ENCODE measurements at places on chromosomes 4 and X.

DNA sequence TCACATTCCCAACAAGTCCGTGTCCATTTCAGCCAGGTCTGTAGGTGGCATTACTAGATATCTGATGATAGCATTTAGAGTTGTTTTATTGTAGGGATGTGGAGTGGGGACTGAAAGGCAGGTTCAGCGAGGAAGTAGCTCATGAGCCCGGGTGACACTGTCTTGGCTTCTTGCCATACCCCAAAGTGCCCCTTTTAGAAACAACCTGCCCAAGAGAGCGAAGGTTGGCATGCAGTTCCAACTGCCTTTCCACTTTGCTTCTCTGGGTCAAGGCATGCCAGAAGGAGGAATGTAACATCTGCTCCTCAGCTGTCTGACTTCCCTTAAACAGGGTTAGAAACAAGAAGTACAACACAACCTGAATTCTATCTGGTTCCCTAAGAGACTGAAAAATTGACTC is 9.0 kb downstream of the GRIA3 start:
- no peak for DNase-seq

DNA sequence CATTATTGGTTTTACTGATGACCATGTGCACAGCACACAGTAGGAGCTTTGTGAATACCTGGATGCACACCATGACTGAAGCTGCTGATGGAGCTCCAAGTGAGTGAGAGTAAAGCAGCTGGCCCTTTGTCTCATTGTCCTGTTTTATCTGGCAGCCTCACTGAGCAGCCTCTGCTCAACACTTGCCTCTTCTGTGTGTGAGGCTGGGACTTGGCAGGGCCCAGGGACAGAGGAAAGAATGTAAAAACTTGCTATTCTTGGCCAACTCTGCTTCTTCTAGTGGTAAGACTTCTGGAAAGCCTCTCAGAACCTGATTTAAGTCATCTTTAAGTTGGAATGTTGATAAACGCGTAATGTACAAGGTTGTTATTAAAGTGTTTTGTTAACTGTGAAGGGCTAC is 61.4 kb downstream of the BEX1 start:
- no peak for DNase-seq

GRCh38 chrX:22273714-22274317 is 1.1 kb downstream of the CBLL2 start:
- DNase-seq, result no peak

- DNase-seq, result no peak
Measured at GRCh38 chrX:104745152-104745551, 179.2 kb downstream of the IL1RAPL2 start.

GRCh38 chr4:142044271-142044670 is 407.9 kb downstream of the IL15 start:
- no peak for DNase-seq

GRCh38 chr4:165177725-165178666 is 29.4 kb upstream of the KLHL2 start:
- DNase-seq, result no peak

GRCh38 chr4:148025981-148026380 is 294.1 kb downstream of the ARHGAP10 start:
- DNase-seq, result no peak

DNA sequence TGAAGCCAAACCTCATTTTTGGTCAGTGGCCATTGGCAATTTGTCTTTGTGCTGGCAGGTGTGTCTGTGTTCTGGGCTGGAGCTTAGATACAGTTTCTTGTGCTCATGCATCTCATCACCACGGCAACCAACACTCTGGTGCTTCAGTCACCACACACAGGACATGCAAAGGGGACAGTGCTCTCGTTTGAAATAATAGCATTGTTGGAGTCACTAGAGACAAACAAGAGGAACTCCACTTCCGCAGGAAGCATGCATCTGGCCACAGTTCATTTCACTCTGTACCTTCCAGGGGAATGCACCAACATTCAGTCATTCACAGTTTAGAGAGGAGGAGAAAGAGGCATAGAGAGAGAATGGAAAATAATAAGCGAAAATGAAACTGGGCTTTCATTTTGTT is 267.4 kb downstream of the ANK2 start:
- no peak for DNase-seq

GRCh38 chr4:89110986-89111832 is at the start of gene TIGD2:
Gene TIGD2 (plus strand): TSS chr4:89111533. CDS start chr4:89112975, 1,442 bp downstream.
- peak; percentile 91 for DNase-seq

GRCh38 chr4:180641495-180641894 is 1601.7 kb upstream of the TENM3 start:
- DNase-seq, result no peak

DNA sequence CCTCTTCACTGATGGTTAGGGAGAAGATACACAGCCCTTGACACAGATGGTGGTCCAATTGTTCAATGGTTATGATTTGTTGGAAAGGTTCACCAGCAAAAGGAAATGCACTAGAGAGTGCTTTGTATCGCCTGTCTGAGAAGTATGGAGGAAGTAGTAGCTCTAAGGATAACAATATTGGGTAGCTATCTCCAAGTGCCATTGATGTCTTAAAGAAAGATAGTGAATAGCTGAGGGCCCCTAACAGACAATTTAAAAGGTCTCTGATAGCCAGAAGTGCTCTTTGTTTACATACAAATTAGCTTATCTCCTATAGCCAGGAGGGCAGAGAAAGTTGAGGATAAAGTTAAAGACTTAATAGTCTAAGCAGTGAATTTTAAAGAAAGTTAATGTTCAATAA is 33.9 kb upstream of the BLTP1 start:
- DNase-seq, result no peak

DNA sequence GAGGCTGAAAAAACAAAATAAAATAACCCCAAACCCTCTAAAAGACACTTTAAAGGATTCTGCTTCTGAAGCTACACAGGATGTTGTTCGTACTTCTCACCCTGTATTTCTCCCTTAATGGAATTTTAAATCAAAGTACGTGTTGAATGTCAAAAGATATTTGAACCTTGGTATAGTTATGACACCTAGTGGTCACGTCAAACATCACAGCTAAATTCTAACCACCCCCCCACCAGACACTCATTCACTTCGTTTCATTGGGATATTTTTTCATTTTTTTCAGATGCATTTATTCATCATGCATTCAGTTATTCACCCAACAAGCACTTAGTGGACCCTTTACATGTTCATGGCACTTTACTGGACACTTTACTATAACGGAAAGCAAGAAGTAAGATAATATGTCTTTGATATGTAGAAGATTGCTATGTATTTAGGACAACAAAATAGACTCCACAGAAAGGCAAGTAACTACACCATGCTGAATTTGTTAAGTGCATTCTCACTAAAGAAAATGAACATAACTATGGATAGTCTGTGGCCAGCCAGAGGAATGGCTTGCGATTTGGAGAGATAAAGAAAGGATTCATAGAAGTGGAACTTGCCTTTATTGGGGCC is 62.5 kb upstream of the GPR174 start:
- DNase-seq, result no peak

GRCh38 chrX:88284844-88285243 is 462.2 kb upstream of the CPXCR1 start:
- DNase-seq, result no peak

GRCh38 chr4:109701566-109702410 is 1.5 kb downstream of the CASP6 start:
- no peak for DNase-seq

DNA sequence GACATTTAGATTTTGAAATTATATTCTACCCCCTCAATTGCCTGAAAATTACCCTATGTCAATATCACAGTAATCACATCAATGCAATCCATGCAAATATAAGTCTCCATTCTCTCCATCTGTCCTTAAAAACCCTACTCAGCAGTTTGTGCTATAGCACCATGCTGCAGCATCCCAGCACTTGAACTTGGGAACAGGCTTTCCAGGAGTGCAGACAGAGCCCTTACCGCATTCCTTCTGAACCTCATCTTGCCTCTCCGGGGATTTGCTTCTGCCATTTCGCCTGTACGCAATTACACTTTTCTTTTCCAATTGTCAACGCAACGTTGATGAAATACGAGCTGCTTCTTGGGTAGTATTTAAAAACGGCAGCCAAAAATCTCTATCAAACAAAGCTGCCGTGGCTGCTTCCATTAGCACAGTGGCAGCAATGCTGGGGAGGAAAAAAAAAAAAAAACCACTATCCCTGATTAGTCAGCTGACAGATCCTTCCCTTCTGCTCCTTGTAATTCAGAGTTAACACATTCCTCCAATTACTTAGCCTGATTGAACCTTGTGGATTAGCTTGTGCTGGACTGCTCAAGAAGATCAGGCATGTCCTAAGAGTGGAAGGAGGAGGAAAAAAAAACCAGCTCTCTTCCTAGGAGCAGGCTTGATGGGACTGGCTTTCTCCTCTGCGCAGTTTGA is 65.6 kb downstream of the MCF2 start:
- no peak for DNase-seq

DNA sequence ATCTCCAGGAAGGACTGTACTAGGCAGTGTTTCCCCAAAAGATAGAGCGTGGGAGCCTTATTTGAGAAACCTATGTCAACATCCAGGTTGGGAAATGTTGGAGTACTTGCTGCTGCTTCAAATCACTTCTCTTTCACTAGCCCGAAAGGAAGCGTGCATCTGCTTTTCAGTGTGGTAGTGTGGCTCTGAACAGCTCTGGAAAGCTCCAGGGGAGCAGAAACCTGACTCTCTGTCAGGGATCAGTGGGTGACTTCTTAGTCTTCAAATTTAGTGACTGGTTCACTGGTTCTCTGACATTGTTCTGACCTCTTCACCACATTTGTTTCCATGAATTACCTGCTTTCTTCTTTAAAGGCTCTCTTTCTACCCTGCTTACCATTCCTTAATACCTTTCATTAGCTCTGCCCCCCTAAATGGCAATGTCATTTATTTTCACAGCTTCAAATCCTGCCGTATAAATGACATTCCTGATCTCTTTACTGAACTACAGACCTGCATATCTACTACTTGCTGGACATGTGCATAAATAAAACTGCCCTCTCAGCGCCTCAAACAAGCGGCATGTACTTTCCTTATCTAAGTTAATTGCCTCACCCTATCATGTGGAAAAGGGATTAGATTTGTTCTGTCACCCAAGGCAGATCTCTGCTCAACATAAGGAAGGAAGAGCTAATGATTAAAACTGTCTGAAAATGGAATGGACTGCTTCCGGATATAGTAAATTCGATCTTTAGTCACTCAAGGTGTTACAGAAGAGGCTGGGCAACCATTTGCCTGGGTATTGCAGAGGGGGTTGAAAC is 37.0 kb downstream of the DLG3 start:
- DNase-seq, result no peak

DNA sequence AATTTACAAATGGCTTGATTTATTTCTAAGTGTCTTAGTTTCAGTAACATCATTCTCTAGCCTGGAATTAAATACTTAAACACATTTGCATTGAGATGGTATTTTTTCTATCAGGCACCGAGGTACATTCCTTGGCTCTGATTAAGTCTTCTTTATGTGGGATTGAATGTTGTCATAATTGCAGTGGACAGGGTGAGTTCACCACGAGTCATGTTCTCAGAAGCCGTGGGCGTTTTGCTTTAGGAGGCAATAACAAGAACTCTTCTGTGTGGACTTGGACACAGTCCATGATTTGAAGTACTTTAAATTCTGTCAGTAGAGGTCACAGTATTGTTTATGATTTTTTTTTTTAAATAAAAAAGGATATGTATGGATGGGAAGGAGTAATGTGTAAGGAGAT is 57.1 kb upstream of the EFHC2 start:
- no peak for DNase-seq

GRCh38 chr4:117704721-117705120 is 329.6 kb upstream of the NDST3 start:
- no peak for DNase-seq

- no peak for DNase-seq
Measured at GRCh38 chrX:1529328-1529727, 7.7 kb downstream of the P2RY8 start.

- DNase-seq, result no peak
Measured at GRCh38 chrX:19162851-19163250, 40.6 kb upstream of the ADGRG2 start.

DNA sequence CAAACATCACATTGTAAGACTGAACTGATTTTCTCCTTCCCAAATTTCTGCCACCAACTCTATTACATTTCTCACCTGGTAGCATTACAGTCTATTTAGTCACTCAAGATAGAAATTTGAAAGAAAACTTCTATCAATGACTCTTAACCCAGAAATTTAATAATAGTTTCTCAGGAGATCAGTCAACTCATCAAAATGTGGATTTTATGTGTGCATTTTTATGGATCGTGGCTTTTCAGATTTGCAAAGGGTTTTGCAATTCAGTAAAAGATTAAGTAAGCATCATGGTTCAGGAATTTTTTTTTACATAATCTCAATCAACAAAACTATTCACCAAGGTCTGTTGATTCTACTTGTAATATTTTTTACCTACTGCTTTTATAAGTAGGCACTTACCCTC is 111.1 kb downstream of the CFAP299 start:
- DNase-seq, result no peak

- DNase-seq, result no peak
Measured at GRCh38 chr4:69708211-69708610, 52.2 kb downstream of the SULT1B1 start.

GRCh38 chr4:91838181-91838861 is 465.4 kb upstream of the GRID2 start:
- no peak for DNase-seq

DNA sequence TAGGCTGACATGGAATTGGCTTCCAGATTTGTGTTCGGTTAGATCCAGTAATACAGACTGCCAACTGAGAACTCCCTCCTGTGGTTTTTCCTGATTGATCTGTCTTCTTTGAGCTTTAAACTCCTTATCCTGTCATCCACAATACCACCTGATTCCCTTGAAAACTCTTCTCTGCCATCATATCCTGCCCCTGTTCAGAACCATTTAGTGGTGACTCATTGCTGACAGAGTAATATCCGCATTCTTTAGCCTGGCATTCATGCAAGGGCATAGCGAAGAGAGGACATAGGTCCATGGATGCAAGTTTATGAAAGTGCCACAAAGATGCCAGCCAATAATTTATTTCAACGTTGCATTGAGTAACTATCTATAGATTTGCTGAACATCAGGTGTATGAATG is 76.6 kb downstream of the ITIH6 start:
- DNase-seq, result no peak

- no peak for DNase-seq
Measured at GRCh38 chrX:63283348-63283747, 67.8 kb downstream of the SPIN4 start.

DNA sequence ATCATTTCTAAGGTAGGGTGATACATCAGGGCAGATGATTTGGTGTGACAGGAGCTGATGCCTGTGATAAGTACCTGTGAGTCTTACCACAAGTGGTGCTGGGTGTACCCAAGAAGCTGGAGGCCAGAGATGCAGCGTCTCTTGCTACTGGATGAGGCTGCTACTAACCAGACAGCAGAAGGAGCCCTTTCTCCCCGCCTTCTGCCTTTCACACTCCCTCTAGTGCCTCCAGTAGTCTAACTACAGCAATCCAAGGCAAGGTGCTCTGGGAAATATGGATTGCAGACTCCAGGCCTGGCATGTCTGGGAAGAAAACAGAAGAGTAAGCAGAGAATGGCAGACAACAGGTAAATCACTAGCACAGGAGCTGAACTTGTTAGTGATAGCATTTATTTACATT is 470.8 kb downstream of the NKX6-1 start:
- no peak for DNase-seq

- no peak for DNase-seq
Measured at GRCh38 chr4:110033355-110034025, 120.8 kb downstream of the EGF start.

- no peak for DNase-seq
Measured at GRCh38 chr4:65954416-65954815, 284.1 kb upstream of the EPHA5 start.

- no peak for DNase-seq
Measured at GRCh38 chr4:176660561-176660960, 132.2 kb downstream of the VEGFC start.

GRCh38 chr4:146059151-146059550 is 116.4 kb upstream of the LSM6 start:
- no peak for DNase-seq

- DNase-seq, result no peak
Measured at GRCh38 chr4:99054428-99054994, 34.1 kb downstream of the ADH5 start.
